Thoracic aorta endothelial cell (primary cell): ENCODE measurements at places on chromosomes 7 and 10. TPM values are rescaled to one million over a fixed set of nuclear protein-coding genes. Genes with fewer than 3 reads are reported as not detected.

The NRP1 gene
- total RNA-seq: 281 and 335 TPM in 2 replicates

The SPDYE16 gene
- total RNA-seq: not detected in 2 replicates

The NEUROD6 gene
- not detected in 2 replicates for total RNA-seq

The SPDYE11 gene
- total RNA-seq: not detected in 2 replicates

The HIF1AN gene
- total RNA-seq: 10.1 and 13.0 TPM in 2 replicates

The GATA3 gene
- total RNA-seq: 1.4 and 4.0 TPM in 2 replicates

The TMEM270 gene
- not detected in 2 replicates for total RNA-seq

The ADCY1 gene
- 0.40 and 0.43 TPM in 2 replicates for total RNA-seq

The TSPAN12 gene
- total RNA-seq: 21.5 and 23.5 TPM in 2 replicates

The MYO3A gene
- total RNA-seq: not detected in 2 replicates

The SH2D4B gene
- under 0.01 and 0.07 TPM in 2 replicates for total RNA-seq

The PALD1 gene
- total RNA-seq: 38.7 and 54.8 TPM in 2 replicates

The TCAF2 gene
- 14.5 and 31.0 TPM in 2 replicates for total RNA-seq

The VWDE gene
- total RNA-seq: under 0.01 and 0.50 TPM in 2 replicates

The MKX gene
- total RNA-seq: not detected in 2 replicates

The ATP6V1F gene
- 55.3 and 67.9 TPM in 2 replicates for total RNA-seq

The ERVW-1 gene
- total RNA-seq: not detected in 2 replicates

The SPRN gene
- not detected in 2 replicates for total RNA-seq

The ADIRF gene
- 8.4 and 15.3 TPM in 2 replicates for total RNA-seq

The ACBD7 gene
- 1.7 and 3.3 TPM in 2 replicates for total RNA-seq

The MYPN gene
- total RNA-seq: under 0.01 and 0.13 TPM in 2 replicates

The LRRC18 gene
- not detected in 2 replicates for total RNA-seq
